Spleen (tissue), 13 donors: ENCODE measurements at places on chromosomes 3 and 15. TPM values are rescaled to one million over a fixed set of nuclear protein-coding genes. Genes with fewer than 3 reads are reported as not detected.

GRCh38 chr3:62815981-62816380, 59.2 kb downstream of the CADPS start:
- no peak for DNase-seq

- DNase-seq: no peak
Measured at GRCh38 chr3:29141197-29141917, 139.5 kb upstream of the RBMS3 start.

DNA sequence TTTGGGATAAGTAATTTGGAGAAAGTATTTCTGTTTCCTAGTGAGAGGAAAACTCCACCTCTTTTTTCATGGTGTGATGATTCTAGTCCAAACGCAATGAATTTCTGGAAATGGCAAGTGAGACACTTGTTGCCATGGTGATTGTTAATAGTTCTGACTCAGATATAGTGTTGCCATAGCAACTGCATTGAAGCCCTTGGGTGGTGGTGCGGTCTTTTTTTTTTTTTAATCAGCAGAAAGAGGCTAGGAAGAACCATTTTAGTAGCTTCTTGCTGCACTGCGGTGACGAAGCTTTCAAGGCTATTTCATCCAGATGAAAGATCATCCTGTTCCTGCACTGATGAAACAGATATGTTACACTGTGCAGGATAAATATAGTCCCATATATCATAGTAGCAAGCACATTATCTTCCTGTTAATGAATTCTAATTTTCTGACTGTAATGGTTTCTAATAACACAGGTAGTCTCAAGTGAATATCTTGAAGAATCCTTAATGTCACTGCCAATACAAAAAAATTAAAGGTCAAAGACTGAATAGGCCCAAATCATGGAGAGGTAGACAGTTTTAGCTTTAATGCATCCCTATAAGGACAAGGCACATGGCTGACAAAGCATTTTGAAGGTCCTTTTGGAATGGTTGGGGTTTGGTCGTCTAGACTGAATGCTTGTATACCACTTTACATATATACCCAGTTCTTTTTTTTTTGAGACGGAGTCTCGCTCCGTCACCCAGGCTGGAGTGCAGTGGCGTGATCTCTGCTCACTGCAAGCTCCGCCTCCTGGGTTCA, 125.1 kb upstream of the ZBTB20 start:
- no peak for DNase-seq

DNA sequence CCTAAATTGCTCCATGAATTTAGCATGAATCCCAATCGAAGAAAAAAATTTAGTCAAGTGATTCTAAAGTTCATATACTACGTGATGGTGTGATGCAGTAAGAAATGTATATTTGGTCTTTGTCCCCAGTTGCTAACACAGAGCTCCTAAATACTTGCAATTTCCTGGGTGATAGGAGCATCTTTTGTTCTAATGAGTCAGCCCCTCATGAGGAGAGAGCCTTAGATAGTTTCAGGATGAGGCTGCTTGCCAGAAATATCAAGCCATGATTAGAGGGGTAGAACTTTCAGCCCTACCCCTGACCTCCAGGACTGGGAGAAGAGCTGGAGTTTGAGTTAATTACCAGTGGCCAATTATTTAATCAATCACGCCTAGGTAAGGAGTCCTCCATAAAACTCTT, 170.2 kb downstream of the PDE8A start:
- DNase-seq: no peak

The GOLGA8H gene
- 0.32 TPM for polyA plus RNA-seq
